ENCODE measurements at places on chromosomes 1 and 21.

GRCh38 chr1:53822931-53823330 is 15.2 kb downstream of the NDC1 start:
- DNase-seq = no peak

DNA sequence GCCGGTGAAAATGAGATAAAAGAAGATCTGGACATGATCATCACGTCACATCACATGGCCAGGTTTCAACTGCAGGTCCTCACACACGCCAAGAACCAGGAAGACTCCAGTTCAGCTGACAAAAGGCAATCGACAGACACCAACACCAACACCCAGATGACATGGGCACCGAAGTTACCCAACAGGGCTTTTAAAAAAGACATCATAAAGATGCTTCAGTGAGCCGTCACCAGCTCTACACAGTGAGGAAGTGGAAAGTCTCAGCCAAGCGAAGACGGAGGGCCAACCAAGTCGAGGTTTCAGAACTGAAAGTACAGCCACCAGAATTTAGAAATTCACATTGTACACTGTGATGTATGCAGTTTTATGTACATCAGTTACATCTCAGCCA is 154.3 kb upstream of the COL6A1 start:
- no peak for DNase-seq

DNA sequence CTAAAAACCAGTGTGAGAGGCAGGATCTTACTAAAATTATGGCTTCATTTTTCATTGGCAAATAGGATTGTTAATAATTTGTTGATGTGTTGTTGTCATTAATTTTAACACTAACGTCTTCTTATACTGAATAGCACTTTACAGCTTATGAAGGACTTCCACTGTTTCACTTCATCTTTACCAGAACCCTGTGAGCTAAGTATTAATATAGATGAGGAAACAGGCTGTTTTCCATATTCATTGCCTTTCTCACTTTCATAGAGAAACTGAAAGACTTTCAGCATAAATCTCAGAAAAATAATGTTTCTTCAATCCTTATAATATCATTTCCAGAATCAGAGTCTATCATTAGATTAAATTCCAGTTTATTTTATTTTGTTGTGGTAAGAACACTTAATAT is 8.5 kb downstream of the MAP10 start:
- DNase-seq = no peak

GRCh38 chr1:240031009-240031408 is 60.7 kb upstream of the FMN2 start:
- no peak for DNase-seq

DNA sequence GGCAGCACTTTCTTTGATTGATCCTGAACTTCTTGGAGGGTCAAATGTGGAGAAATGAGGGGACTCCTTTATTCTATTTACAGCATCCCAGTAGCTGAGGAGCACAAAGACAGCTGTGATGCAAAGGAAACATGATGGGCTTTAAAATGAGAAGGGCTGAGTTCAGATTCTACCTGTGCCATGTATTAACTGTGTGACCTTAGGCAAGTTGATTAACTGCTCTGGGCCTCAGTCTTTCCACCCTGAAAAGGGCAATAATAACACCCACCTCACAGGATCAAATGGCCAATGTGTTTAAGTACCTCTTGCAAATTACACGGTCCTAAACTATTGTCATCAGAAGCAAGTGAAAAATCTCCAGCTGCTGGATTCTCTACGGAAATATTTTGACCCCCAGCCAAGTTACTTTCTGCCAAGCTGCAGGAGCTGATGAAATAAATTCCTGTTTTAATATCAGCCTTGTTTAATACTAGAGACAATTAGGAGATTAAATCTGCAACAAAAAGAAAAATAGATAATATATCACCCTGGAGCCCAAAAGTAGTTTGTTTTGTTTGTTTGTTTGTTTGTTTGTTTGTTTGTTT is 15.7 kb downstream of the TMEM81 start:
- no peak for DNase-seq

GRCh38 chr1:96521994-96522760 is 199.4 kb upstream of the PTBP2 start:
- DNase-seq = no peak

GRCh38 chr21:38219049-38219628 is 37.7 kb upstream of the KCNJ15 start:
- peak; percentile 12 for DNase-seq
